ENCODE measurements at places on chromosomes 7 and 10.

GRCh38 chr7:66739953-66740301, 606 bp upstream of the RABGEF1 start:
- no peak for DNase-seq

DNA sequence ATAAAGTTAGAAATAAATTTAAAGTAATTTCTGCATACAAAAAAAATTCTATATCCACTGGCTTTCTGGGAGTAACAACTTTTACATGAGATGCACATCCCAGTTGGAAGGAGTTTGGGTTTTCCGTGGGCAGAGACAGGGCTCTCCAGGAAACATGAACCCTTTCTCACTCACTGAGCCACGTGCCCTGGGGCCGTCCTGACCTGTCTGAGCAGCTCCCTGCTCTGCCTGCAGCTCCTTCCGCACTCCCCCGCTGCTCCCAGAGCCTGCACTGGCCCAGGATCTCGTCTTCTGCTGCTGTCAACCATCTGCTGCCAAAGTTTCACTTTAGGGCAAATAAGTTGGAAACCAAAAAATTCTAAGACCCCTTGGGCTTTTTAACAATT, 169.1 kb downstream of the DIP2C start:
- no peak for DNase-seq

GRCh38 chr10:88804083-88804812, 1.7 kb downstream of the LIPM start:
- no peak for DNase-seq

DNA sequence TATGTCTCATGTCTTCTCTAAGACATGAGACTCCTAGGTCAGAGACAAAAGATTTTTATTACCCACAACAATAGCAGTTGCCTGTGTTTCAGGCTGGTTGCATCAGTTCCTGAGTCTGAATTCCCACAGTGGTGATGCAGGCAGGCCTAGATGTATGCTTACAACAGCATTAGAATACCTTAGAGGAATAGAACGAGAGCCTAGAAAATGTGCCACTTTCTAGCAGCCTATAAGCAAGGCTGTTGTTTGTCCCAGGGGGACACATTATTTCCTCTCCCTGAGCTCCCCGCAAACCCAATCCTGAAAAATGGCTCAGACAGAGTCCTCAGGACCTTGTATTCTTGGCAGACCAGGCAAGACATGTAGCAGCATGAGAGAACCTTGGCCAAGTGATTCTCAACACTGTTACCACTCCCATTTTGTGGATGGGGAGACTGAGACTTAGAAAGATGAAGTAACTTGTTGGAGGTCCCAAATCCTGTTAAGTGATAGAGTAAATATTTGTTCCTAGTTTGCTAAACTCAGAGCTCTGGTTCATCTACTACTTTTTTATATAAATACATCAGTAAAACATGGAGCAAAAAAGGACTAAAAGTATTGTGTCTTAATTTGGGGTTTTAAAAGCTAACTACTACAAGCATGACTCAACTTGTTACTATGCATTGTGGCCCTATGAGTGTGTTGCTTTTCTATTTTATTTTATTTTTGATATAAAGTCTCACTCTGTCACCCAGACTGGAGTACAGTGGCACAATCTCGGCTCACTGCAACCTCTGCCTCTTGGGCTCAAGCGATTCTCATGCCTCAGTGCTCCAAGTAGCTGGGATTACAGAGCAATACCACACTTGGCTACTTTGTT, 14.2 kb downstream of the VTI1A start:
- no peak for DNase-seq

DNA sequence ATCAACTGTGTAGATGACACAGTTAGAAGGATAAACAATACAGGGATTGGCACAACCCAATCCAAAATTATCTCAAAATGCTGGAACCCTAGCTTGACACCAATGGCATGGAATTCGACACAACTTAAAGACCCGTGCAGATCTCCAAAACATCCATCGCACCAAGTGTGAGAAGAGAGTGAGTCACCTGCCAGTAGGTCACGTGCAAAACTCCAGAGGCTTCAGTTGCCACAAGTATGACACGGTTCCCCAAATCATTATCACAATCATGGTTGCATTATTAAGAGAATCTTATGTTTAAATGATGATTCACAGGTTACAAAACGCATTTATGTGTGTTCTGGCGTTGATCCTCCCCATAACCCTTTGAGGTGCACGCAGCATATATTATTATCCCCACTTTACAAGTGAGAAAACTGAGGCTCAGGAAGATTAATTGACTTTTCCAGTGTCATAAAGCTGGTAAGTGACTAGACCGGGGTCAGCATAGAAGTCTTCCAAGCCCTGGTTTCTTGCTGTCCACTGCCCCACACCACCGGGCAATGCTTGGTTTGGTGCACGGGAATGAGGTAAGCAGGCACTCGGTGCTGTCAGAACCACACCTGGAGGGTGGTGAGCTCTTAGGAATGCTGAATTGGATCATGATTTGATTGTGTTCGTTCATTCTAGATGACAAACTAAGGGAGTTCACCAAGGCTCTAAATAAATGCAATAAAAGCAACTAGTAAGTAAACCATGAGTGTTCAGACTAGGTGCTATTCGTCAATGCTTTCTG, 23.6 kb upstream of the STK17A start:
- DNase-seq = no peak

GRCh38 chr10:88831709-88832108, 19.9 kb downstream of the ANKRD22 start:
- no peak for DNase-seq

DNA sequence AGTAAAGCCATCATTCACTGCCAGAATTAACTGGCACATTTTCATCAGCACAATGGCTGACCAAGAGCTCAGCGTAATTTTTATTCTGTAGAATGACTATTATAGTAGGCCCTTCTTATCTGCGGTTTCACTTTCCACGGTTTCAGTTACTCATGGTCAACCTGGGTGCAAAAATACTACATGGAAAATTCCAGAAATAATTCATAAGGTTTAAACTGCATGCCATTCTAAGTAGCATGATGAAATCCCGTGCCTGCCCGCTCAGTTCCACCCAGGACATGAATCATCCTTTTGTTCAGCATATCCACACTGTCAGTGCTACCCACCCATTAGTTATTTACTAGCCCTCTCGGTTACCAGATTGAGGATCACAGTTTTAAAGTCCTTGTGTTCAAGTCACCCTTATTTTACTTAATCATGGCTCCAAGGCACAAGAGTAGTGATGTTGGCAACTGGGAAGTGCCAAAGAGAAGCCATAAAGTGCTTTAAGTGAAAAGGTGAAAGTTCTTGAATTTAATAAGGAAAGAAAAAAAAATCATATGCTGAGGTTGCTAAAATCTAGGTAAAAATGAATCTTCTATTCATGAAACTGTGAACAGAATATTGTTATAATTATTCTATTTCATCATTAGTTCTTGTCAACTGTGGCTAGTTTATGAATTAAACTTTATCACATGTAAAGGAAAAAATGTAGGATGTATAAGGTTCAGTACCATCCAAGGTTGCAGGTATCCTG, 204.9 kb downstream of the DOCK4 start:
- no peak for DNase-seq

DNA sequence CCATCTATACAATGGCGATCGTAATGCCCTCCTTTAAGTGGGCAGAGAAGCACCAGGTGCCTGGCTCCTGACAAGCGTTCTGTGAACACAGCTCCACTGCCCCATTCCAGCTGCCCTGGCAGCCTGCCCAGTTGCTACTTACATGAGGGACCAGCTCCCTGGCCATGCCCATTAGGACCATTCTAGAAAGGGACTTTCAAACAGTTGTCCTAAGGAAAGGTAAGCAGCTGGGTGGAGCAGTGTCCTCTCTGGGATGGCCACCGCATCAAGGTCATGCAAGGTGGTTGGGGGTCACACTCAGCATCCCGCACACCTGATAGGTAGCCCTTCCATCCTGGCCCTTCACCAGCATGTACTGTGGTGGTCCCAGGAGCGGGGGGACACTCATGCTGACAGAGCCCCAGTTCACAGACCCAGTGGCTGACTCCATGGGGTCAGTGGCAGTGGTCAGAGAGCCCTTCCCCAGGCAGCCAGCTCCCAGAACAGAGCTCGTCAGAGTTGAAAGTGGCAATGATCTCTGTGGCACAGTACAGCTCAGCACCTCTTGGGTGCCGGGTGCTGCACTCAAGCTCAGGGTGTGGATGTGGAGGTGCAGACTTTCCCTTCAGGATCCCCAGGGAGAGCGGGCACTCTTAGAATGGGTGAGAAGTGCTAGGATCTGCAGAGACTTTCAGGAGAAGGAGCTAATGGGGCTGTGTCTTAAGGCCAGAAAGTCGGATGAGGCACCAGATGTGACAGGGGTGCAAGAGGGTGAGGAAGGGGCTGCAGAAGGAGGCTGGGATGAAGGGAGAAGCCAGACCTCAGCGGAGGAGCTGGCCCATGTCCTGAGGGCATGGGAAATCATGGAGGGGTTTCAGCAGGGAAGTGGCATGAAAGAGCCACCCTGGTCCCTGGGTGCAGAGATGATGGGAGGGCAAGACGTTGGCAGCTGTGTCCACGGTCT, 10.9 kb downstream of the MMRN2 start:
- no peak for DNase-seq

GRCh38 chr10:94623572-94623971, 60.0 kb upstream of the CYP2C18 start:
- DNase-seq = no peak
